ENCODE measurements at places on chromosomes 4 and X. TPM values are rescaled to one million over a fixed set of nuclear protein-coding genes. Genes with fewer than 3 reads are reported as not detected.

The RBMX gene
- total RNA-seq = 253 TPM

The TMPRSS11F gene
- 0.07 TPM for total RNA-seq

The MMGT1 gene
- total RNA-seq = 20.7 TPM

The ERAS gene
- not detected for total RNA-seq

The CXXC4 gene
- 14.9 TPM for total RNA-seq

Measured in hepatocyte (in vitro differentiated cells).